ENCODE measurements at places on chromosomes 11 and 22. TPM values are rescaled to one million over a fixed set of nuclear protein-coding genes. Genes with fewer than 3 reads are reported as not detected.

DNA sequence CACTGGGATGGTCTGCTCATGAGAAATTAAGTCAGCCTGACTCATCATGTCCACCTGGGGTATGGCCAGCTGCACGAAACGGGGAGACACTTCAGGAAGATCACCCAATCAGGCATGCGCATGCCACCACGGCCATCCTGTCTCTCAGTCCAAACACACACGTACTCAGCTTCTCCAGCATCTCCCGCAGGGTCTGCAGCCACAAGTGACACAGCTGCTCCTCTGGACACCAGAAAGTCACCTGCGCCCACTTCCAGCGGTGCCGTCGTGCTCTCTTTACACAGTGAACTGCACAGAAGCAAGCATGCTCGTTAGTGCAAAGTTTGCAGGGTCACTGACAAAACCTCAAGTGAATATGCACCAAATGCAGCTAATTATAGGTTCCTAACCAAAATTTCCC is 18.1 kb downstream of the CERK start:
- DNase-seq = no peak

Gene TSGA10IP
- not detected for total RNA-seq

GRCh38 chr22:40240160-40240559 is 62.4 kb downstream of the TNRC6B start:
- DNase-seq = no peak

Gene NAALAD2
- total RNA-seq = not detected

DNA sequence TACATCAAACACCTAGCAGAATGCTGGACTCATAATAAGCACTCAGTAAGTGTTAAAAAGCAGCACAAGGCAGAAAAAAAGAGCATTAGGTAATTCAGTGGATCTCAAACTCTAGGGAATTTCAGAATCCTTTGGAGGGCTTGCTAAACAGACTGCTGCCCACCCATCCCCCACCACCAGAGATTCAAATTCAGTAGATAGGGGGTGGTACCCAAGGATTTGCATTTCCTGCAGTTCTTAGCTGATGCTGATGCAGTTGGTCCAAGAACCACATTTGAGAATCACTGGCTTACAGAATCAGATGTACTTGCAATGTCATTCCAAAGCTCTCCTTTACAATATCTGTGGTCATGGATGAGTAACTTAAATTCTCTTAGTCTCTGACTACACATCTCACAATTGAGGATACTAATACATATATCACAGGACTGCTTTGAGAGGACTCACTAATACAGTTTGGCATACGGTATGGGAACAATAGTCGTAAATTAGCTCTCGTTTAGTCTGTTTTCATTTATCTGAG is 664.5 kb downstream of the KCNA4 start:
- DNase-seq = no peak

Gene VSIG2
- total RNA-seq = not detected

DNA sequence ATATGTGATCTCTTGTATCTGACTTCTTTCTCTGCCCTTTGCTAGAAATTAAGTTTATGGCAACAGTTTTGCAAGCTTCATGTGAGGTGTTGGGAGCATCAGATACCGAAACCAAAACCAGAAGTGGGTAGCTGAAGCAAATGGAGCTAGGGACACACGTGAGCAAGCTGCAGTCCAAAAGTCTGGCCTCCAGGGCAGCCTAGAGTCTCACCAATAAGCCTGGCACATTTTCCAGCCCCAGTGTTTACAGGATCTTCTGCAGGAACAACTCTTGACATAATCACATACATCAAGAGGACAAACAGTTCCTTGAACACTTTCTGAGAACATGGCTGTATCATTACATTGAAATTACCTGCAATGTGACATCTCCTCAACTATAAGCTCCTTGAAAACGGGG is 114.1 kb downstream of the LARGE1 start:
- DNase-seq = no peak

Gene PRG3
- not detected for total RNA-seq
